EL (cell line): ENCODE measurements at places on chromosomes 4 and X.

DNA sequence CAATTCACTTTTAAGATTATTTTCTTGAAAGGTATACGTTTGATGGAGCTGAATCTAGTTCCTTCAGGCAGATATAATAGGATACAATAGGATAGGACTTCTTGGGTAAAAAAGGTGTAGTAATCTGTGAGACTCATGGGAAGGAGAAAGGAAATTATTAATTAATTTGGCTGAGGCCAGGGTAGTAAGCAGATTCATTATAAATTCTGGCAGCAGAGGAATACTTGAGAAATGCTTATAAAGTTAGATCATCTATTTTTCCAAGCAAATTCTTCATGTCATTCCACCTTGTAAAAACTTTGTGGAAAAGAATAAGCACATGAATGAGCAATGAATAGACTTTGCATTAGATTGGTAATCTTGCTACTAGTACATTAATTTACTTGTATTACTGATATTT is 46.9 kb downstream of the GYPE start:
- DNase-seq = no peak

GRCh38 chr4:169151671-169152070 is 119.1 kb downstream of the SH3RF1 start:
- DNase-seq = peak; percentile 71

DNA sequence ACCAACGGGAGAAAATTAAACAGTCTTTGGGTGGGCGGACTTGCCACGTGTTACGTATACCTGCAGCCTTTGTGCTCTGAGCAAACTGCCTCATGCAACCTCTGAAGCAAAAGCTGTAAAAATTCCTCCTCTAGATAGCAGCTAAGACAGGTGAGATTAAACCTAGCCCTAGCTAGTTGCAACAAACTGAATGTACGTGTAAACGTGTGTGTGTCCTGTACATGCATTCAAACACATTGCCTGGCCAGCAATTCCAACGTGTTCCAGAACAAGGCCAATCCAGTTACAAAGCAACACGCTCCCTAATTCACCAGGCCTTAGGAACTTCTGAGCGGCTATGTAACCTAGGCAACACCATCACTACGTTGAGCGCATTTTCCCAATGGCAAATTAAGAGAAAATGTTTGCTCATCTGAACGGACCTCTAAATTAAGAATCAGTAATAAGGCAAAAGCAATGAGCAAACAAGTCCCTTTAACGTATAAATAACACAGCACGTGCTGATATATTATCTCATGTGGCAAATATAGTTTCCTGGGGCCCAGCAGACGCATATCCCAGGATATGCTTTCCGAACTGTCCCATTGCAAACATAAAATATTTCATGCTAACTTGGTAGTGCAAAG is 792 bp downstream of the PPID start:
- peak; percentile 34 for DNase-seq

DNA sequence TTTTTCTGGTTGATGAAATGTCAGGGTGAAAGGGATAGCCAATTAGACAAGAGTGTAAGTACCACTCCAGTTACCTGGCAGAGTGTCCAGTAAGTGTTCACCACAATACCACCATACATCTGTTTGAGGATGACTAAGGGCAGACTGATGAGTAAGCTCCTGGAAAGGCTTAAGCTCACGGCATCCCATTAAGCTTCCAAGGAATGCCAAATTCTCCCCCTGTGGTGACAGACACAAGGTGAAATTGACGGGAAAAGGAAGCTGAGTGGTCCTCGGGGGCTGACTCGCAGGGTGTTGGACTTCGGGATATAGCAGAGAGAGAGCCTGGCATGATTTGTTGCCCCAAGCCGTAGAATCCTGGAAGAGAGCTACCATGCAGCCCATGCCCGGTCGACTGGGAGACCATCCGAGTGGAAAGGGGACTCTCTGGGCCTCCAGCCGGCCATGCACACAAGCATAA is 7.6 kb upstream of the BST1 start:
- DNase-seq = peak; percentile 97

DNA sequence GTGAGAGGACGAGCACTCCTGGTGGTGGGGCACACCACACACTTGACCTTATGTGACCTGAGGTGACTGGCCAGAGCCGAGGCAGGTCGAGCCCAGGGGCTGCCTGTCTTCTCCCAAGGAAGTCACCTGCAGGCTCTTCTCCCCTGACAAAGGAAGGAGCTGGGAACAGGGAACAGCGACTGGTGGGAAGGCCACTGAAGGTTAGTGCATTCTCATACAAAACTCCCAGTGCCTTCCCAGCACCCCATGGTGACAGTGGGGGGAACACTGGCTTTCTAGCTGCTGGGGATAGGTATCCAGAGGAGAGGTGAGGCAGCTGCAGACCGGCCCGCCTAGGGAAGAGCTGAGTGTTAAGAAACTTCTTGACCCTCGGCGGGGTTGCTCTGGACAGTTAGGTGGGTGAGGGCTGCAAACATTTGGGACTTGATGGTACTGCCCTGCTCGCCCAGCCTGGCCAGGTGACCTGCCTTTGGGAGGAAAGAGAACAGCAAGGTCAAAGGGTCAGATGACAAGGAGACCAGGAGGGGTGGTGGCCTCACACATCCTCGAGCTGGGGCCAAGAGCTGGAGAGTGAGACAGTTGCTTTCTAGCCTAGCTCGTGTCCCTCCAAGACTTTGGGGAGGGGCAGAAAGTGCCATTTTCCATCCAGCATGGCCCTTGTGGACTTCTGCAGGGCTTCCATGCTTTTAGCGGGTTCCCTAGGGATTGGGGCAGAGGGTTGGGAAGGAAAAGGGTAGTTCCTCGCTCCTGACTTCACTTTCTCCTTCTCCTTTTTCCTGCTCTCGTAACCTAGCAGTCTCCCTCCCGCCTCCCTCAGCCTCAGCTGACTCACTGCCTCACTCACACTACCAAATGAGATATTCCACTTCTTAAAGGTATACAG is 2.7 kb downstream of the NALF2 start:
- no peak for DNase-seq
